Effector memory CD4-positive, alpha-beta T cell (primary cell): ENCODE measurements at places on chromosomes 4 and X.

DNA sequence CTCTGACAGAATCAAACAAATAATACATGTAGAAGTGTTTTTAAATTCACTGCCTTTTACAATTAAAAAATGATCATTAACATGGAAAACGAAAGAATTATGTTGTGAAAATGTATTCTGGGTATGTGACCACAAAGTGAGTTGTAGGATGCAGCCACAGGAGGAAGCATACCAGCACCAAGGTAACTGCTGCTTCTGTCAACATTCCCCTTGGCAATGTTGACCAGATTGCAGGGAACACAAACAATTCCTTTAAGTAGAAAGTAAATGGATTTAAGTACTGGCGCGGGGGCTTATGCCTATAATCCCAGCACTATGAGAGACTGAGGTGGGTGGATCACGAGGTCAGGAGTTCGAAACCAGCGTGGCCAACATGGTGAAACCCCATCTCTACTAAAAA lies 1877.9 kb upstream of the PCDH7 start:
- no peak overlapping the region for H3K4me3 ChIP-seq
- no peaks in the 10 kb centered on the region for H3K4me1 ChIP-seq
- H3K27ac ChIP-seq, result no peak overlapping the region
- H3K36me3 ChIP-seq, result no peaks in the 10 kb centered on the region
- no peak for DNase-seq

GRCh38 chrX:5415738-5416137 lies 812.9 kb downstream of the NLGN4X start:
- H3K4me3 ChIP-seq, result no peak overlapping the region
- H3K36me3 ChIP-seq, result no peaks in the 10 kb centered on the region
- H3K27me3 ChIP-seq, result no peaks in the 10 kb centered on the region

- DNase-seq, result no peak
- no peak overlapping the region for H3K27ac ChIP-seq
- H3K4me3 ChIP-seq, result no peak overlapping the region
- no peaks in the 10 kb centered on the region for H3K36me3 ChIP-seq
These were observed 19.7 kb upstream of the SCRG1 start for GRCh38 chr4:173418639-173419038.

DNA sequence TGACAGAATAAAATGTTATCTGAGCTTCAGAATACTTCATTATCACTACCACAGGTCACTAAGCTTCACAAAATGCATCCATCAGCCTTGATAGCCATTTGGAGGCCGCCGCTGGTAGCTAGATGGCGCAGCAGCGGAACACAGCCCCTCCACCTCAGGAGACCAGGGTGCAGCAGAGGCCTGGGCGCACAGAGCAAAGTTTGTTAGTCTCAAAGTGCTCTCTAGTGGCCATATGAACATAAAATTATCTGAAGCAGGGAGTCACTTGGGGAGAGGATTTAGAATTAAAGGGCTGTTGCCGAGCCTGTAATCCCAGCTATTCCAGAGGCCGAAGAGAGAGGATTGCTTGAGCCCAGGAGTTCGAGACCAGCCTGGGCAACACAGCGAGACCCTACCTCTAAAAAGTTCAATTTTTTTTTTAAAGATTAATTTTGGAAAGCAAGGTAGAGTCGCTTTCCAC lies 8.1 kb upstream of the DCTD start:
- H3K36me3 ChIP-seq, result no peaks in the 10 kb centered on the region
- H3K27me3 ChIP-seq, result no peaks in the 10 kb centered on the region
- H3K4me1 ChIP-seq, result no peaks in the 10 kb centered on the region
- no peak overlapping the region for H3K4me3 ChIP-seq
- DNase-seq, result peak; percentile 23

DNA sequence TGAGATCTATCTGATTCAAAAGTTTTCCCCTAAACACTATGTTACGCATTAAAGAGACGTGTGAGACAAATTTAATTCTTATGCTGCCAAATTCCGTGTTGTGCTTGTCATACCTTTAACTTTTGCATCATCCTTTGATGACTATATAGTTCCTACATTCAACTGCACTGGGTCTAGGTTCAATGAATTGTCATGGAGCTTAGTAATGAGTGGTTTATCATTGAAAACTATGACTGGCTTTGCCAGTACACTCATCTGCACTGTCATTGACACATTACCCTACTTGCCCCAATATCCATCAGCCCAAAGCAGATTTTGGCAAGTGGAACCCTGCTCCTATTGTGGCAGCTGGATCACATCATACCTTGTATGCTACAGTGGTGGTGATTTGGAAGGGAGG lies 882.9 kb upstream of the SLIT2 start:
- H3K4me1 ChIP-seq, result no peaks in the 10 kb centered on the region
- no peaks in the 10 kb centered on the region for H3K36me3 ChIP-seq
- H3K4me3 ChIP-seq, result no peak overlapping the region
- H3K27me3 ChIP-seq, result no peaks in the 10 kb centered on the region
- DNase-seq, result no peak

DNA sequence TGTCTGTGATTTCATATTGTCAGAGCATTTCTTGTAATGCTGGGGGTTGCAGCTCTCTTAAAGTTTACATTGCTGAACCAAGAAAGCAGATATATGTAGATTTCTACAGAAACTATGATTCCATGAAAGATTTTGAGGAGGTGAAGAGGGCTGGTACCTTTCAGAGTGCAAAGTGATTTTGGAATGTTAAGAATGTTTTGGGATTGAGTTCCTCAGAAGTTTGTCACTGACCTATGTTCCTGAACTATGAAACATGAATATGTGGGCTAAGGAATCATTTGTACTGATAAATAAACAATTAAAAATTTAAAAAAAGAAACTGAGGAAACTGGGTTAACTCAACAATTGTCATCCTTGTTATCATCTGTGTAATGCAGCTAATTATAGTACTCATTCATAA lies 12.3 kb upstream of the CHIC2 start:
- no peak overlapping the region for H3K27ac ChIP-seq
- peaks cover 5% of the 10 kb centered on the region for H3K27me3 ChIP-seq
- no peak overlapping the region for H3K4me3 ChIP-seq

DNA sequence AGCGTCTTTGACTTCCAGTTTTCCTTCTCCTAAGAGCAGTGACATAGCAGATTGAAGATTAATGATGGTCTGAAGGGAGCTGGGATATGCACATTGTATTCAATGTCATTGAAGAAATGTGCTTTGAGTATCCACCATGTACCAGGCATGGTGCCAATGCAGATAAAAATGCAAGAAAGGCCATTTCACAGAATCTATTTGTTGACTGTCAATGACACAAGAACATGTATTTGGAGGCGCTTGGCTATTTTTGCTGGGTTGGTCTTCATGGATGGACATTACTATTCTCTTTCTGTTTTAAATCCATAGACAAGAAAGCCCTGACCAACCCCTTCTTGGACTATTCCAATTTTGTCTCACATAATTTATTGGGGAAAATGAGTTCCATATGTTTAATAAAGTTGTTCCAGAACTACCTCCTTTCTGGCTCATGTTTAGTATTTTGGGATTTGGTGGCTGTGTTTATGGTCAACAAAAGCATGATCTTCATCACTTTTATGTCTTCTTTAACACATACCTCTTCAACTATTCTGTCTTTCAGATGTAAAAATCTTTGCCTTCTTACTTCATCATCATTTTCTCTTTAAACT lies 174.5 kb downstream of the CPE start:
- no peaks in the 10 kb centered on the region for H3K36me3 ChIP-seq
- no peaks in the 10 kb centered on the region for H3K4me1 ChIP-seq
- H3K4me3 ChIP-seq, result no peak overlapping the region
- DNase-seq, result no peak
- H3K27me3 ChIP-seq, result no peaks in the 10 kb centered on the region

DNA sequence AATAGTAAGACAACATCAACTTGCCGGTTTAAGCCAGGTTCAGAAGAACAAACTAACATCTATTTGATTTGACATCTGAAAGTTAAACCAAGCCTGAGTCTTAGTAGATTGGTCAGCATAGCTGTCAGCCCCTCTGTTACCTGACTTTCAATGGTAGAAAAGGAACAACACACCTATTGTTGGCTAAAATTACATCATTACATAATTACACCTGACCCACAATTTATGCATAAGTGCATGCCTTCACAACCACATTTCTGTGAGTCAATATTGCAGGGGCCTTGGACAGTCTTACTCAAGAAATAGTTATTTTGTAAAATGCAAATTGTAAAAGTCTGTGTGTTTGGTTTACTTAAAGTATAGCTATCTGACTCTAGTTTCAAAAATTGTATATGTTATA lies 36.2 kb downstream of the EGFL6 start:
- DNase-seq, result no peak
- H3K27ac ChIP-seq, result no peak overlapping the region
- H3K4me1 ChIP-seq, result no peaks in the 10 kb centered on the region

DNA sequence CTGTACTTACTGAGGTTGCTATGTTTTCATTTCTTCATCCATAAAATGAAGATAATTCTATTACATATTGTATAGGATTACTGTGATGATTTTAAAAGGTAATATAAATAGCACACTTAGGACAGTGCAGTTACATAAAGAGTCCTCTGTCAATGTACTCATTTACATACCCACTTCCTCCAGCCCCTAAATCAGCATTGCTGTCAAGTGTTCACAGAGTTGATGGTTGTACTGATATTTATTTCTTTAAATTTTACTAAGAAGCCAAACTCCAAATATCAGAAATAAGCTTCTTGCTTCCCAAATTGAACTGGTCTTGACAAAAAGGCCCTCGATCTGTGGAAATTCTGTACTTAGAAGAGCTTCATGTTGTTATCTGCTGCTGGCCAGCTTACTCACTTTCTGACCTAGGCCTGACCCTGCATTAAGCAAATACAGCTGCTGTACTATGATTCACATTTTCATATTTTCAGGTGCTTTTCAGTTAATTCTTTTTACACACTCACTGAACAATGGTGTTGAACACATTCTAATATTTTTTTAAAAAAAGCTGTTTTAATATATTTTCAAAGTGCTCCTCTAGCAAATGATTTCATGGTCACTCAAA lies 259.6 kb downstream of the UNC5C start:
- H3K4me3 ChIP-seq, result no peak overlapping the region
- no peak overlapping the region for H3K27ac ChIP-seq
- no peaks in the 10 kb centered on the region for H3K36me3 ChIP-seq
- no peaks in the 10 kb centered on the region for H3K27me3 ChIP-seq
- H3K4me1 ChIP-seq, result no peaks in the 10 kb centered on the region

GRCh38 chr4:175071123-175071522 lies 153.0 kb downstream of the ADAM29 start:
- no peaks in the 10 kb centered on the region for H3K27me3 ChIP-seq
- H3K36me3 ChIP-seq, result no peaks in the 10 kb centered on the region
- DNase-seq, result no peak
- no peaks in the 10 kb centered on the region for H3K4me1 ChIP-seq
- H3K4me3 ChIP-seq, result no peak overlapping the region
- H3K27ac ChIP-seq, result no peak overlapping the region

DNA sequence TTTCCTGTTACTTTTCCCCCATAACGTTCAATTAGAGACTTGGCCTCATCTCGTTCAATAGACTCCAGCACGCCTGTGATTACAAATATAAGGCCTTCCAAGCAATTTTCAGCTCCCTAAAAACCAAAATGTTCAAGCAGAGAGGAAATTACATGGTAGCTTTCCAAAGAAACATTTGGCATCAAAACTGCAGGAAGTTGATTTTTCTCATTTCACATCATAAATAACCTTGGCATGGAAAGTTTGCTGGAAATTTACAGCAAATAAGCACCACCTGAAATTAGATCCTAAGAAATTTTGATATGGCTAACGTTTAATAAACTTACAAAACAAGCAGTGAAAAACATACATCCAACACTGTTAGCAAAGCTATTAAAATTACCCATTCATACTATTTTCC lies 53.3 kb downstream of the RFC1 start:
- no peak for DNase-seq
- no peaks in the 10 kb centered on the region for H3K27me3 ChIP-seq
- H3K36me3 ChIP-seq, result peaks cover 68% of the 10 kb centered on the region
- no peaks in the 10 kb centered on the region for H3K4me1 ChIP-seq
- no peak overlapping the region for H3K4me3 ChIP-seq

DNA sequence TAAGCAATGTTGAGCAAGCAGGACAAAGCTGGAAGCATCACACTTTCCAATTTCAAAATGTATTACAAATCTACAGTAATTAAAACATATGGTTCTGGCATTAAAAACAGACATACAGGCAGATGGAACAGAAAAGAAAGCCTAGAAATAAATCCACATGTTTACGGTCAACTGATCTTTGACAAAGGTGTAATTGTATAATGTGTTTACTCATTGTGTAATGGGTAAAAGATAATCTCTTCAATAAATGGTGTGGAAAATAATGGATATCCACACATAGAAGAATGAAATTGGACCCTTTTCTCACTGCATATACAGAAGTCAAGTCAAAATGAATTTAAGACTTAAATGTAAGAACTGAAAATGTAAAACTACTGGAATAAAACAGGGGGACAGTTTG lies 394.2 kb downstream of the ANKRD50 start:
- no peaks in the 10 kb centered on the region for H3K4me1 ChIP-seq
- no peak overlapping the region for H3K27ac ChIP-seq
- DNase-seq, result no peak
- no peak overlapping the region for H3K4me3 ChIP-seq
- no peaks in the 10 kb centered on the region for H3K27me3 ChIP-seq
- no peaks in the 10 kb centered on the region for H3K36me3 ChIP-seq
